ENCODE measurements at places on chromosomes 16 and 17.

GRCh38 chr16:49484451-49484849, 110.8 kb downstream of the C16orf78 start:
- DNase-seq = peak; percentile 42

- DNase-seq = no peak
Measured at GRCh38 chr17:40243761-40244160, 24.7 kb downstream of the WIPF2 start.

- peak; percentile 72 for DNase-seq
Measured at GRCh38 chr16:53756275-53756996, 52.5 kb downstream of the FTO start.

DNA sequence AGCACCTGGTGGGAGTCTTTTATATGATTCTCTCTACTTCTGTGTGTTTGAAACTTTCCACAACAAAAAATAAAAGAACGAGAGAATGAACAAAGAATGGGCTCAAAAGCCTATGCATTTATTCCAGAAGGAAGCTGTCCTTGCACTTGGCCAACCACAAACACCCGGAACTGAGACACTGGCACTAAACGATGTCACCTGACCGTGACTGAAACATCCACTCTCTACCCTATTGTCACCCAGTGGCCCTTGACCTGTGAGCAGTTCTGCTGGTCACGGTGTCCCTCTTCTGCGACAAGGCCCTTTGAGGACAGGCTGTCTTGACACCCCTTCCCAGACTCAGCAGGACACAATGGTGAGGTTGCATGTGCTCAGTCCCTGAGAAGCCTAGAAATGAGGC, 56.6 kb downstream of the TEKT5 start:
- DNase-seq = no peak

DNA sequence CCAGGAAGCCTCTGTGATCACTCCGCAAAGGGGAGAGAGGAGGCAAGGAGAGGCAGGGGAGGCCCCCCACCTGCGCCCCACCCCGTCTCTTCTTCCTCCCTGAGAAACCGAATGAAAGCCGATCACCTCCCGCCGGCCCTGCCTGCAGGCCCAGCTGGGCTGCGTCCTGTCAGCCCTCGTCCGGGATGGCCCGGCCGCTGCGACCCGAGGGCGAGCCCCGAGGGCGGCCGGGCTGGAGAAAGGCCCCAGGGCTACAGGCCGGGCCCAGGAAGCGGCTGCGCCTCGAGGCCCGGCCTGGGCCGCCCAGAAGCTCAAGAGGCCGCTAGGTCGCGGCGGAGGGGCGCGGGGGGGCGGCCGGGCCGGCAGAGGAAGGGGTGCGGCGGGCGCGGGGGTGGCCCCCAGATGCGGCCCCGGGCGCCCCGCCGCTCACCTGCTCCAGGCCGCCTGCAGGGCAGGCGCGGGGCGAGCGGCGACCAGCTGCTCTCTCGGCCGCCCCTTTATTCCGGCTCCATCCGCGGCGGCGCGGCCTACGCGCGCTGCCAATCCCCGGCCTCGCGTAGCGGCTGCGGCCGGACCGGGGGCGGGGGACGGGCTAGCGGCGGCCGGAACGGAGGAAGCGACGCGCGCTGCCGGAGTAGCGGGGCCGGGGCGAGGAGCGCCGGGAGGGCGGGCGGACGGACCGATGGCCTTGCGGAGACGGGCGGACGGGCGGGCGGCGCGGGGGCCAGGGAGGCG, at the start of gene ZNF319:
ZNF319 (minus strand) TSS at position 702 of the 735 bp plus-strand sequence. CDS start 2,407 bp downstream, outside the sequence.
- no peak for DNase-seq
